Mesenteric fat pad (tissue), 1 donor: ENCODE measurements at places on chromosomes 12 and 14. TPM values are rescaled to one million over a fixed set of nuclear protein-coding genes. Genes with fewer than 3 reads are reported as not detected.

DNA sequence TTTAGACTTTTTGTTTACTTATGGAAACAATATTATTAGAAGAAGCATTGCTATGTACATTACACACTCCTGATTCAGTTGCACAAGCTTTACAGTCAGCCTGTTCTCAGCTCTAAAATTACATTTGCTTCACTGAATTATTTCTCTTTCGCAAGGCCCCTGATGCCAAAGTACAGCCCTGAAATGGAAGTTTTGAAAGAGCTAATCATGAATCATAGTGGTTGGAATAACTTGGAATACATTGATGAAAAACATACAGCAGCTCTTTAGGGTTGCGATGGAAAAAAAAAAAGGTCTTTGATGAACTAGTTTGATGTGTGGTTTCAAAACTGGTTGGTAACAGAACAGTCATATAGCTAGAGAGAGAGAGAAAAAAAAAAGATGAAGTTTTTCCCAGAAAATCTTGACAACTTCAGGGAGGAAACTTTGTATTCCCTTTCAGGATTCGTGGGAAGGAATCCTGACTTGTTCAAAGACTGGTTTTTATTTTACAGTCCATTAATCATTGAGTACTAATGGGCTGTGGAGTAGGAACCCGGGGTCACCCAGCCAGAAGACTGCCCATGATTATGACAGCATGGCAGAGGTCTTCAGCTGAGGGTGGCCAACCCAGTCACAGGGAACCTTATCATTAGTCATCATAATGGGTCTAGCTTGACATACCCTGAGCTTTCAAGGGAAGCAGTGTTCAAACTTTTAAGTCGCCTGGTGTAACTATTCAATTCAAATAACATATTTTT is 460.1 kb downstream of the NAV3 start:
- DNase-seq: no peak

- DNase-seq: no peak
Measured at GRCh38 chr12:74552201-74552600, 14.6 kb downstream of the ATXN7L3B start.

- no peak for DNase-seq
Measured at GRCh38 chr12:114479831-114480230, 73.9 kb upstream of the TBX5 start.

DNA sequence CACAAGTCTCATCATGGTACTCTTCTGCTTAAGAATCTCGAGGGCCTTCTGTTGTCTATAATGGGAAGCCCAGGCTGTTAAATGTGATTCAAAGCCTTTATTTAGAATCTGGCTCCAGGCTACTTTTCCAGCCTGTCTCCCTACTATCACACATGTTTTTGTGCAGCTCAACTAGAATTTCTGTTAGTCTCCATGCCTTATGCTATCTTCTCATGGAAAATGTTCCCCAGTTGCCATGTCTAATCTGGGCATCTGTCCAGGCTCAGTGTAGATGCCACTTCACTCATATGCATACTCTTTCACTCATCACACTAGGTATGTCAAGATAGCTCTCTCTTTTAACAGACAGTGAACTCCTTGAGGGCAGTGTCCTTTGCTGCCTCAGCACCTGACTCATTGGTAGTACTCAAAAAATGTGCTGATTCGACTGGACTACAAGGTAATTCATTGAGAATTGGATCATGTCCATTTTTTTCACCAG is 145.3 kb downstream of the TTLL5 start:
- DNase-seq: no peak

DNA sequence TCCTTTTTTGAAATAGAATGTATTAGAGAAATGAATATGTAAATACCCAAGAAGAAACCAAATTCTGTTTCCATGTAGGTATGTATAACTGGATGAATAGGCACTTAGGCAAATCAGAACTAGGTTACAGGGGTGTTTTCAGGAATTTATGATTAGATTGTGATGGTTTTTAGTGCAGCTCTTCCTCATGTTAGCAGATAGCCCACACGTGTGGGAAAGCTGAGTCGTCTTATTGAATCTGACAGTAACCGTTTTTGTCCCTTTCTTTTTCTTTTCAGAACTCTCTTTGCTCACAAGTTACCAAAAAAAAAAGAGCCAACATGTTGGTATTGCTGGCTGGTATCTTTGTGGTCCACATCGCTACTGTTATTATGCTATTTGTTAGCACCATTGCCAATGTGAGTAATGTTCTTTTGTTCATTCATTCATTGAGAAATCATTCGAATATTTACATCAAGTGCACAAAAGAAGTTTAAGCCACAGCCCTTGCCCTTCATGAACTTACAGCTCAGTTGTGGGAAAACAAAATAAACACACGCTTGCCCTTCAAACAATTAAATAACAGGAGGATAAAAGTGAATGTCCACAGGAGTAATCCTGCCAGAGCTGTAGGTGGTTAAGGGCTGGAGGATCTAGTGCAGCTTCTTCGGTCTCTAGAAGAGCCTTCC is 14.8 kb downstream of the EMP1 start:
- DNase-seq: no peak

DNA sequence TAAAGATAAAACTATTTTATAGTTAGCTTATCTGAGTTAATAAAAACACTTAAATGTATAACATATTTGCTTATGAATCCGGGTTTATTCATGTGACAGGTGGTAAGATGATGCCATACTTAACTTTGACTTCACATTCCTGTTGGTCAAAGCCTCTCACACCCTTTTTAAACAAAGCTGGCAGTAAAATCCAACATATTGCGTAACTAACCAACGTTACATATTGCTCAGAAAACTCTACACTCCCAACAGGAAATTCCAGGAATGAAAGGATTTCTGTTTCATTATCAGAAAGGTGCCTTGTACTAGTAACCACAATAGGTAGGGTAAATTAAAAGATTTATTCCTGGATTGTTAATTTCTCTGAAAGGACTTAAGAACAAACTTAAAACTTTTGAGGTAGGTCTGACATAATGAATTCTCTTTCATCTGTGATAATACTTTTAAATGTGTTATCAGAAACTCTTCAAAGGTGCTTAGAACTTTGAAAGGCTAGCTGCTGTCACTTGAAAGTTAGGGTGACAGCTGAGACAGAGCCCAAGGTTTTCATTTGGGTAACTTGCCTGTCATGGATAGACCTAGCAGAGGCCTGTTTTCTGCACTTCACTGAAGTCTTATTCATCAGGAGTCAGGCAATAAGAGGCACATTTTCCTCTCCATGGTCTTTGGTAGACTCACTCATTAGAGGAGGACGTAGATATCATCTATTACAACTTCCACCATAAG is 23.8 kb upstream of the CATSPERB start:
- no peak for DNase-seq

Gene LRRC43
- total RNA-seq: 1.1 TPM

Gene RTN1
- total RNA-seq: 15.4 TPM

Gene CFAP73
- total RNA-seq: not detected

Gene PROX2
- total RNA-seq: not detected

Gene KLHL33
- total RNA-seq: 0.35 TPM
